ENCODE measurements at places on chromosomes 12 and 14.

- no peak for DNase-seq
These were observed 19.3 kb downstream of the SLC6A13 start for GRCh38 chr12:243381-243780.

DNA sequence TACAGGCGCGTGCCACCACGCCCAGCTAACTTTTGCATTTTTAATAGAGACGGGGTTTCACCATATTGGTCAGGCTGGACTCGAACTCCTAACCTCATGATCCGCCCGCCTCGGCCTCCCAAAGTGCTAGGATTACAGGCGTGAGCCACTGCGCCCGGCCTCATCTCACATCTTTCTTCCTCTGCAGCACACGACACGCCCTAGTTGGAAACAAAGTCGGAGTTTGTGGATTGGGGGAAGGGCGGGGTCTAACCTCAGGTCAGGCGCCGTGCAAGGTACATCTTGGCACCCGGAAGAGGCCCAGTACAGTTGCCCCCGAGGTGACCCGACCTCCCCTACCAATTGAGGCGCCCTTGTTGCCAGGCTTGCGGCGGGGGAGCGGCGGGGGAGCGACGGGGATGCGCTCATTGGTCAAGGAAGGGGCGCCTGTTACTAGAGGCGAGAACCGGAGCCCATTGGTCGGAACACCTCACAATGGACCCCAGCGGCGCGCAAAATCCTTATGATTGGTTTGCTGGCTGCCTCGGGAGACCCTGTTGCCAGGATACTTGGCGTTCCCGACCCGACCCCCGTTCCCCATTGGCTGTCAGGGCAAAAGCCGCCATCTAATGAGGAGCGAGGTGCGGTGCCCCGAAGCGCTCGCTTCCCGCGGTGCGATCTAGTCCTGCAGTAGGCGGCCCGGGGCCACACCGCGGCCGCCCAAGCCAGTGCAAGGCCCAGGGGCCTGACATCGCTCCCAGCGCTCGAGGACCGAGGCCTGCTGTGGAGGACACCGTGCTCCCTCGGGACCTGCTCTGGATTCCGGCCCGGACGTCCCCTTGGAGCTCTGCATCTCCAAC, at the start of gene REC8:
Gene REC8, plus strand, starts transcription at position 659 of the 839 bp plus-strand sequence. CDS start 473 bp downstream, outside the sequence.
- no peak for DNase-seq

DNA sequence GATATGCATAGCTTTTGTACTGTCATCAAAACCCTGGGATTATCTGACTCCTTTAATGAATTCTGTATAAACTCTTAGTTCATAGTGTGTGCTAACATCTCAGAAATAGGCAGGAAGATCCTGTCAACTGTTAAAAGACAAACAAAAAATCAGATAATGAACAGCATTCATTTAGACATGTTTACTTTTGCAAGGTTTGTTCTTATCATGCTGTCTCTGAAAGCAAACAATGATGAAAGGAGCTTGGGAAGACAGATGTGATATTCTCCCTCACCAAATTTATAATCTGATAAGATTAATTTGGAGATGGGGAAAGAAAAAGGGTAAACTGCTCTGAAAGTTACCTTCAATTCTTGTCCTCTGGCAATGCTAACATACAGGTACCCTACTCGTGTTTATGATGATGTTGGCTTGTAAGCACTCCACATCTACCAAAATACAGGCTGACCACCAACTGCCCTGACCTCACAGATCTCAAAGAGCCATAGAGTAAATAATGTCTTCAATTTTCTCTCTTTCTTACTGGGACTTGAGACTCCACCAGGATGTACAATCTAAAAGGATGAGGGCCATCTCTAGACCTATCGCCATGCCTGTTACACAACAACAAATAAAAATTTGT, 233.8 kb downstream of the SSPN start:
- DNase-seq: no peak

GRCh38 chr14:47976139-47976538, 300.7 kb upstream of the MDGA2 start:
- no peak for DNase-seq

- DNase-seq: no peak
These were observed 338.9 kb downstream of the PDZRN4 start for GRCh38 chr12:41527062-41527461.

DNA sequence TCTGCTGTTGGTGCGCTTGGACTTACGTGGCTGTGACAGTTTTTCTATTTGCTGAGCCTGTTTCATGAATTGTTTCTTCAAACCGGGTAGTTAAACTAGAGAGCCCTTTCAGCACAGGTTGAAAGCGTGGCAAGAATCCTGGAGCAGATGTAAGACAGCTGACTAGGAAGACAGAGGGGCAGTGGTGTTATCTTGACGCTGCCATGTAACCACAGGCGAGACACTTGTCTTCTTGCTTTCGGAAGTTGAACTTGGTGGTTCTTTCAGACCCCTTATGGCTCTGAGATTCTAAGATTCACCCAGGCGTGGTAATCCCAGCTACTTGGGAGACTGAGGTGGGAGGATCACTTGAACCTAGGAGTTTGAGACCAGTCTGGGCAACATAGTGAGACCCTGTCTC, 4.3 kb downstream of the EMP1 start:
- DNase-seq: no peak

GRCh38 chr14:74853581-74853980, 22.4 kb downstream of the PROX2 start:
- DNase-seq: no peak

- no peak for DNase-seq
These were observed 89.9 kb upstream of the PRICKLE1 start for GRCh38 chr12:42679466-42679865.

DNA sequence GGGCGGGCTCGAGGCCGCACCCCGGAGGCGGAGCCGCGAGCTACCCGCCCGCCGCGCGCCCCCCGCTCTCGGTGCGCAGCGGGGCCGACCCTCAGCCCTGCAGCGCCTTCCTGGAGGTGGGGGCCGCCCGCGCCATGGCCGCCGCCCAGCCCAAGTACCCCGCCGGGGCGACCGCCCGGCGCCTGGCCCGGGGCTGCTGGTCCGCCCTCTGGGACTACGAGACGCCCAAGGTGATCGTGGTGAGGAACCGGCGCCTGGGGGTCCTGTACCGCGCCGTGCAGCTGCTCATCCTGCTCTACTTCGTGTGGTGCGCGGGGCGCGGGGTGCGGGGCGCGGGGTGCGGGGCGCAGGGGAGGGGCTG, at the start of gene P2RX2:
Gene P2RX2, plus strand, starts transcription at position 94 of the 361 bp plus-strand sequence. Its CDS starts 41 bp downstream, at position 135.
- no peak for DNase-seq

GRCh38 chr12:9449181-9449580, 158.5 kb downstream of the KLRB1 start:
- DNase-seq: no peak
